GM12864 (cell line): ENCODE measurements at places on chromosomes 3 and 15.

DNA sequence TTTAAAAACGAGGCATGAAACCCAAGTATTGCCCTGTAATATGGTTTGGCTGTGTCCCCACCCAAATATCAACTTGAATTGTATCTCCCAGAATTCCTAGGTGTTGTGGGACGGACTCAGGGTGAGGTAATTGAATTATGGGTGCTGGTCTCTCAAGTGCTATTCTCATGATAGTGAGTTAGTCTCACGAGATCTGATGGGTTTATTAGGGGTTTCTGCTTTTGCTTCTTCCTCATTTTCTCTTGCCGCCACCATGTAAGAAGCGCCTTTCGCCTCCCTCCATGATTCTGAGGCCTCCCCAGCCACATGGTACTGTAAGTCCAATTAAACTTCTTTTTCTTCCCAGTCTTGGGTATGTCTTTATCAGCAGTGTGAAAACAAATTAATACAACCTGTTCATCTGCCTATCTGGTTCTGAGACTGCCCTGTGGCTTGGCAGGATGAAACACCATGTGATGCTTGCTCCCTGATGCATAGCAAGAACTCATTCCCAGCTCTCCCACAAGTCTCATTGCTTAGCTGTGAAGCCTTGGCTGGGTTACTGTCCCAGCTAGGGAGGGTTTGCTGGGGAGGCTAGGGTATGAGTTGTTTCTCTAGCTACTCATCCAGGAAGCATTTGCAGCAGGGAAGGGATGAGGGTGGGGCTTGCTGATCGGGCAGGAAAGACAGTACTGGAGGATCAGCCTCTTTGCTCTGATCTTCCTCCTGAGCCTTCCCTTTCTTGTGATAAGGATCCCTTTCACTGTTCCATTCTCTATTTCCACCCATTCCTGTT is 3.7 kb upstream of the SQOR start:
- no peak for DNase-seq

GRCh38 chr15:69015591-69015990 is 1.1 kb downstream of the NOX5 start:
- no peak for DNase-seq

- no peak for DNase-seq
Measured at GRCh38 chr15:39131609-39132008, 449.3 kb upstream of the THBS1 start.

DNA sequence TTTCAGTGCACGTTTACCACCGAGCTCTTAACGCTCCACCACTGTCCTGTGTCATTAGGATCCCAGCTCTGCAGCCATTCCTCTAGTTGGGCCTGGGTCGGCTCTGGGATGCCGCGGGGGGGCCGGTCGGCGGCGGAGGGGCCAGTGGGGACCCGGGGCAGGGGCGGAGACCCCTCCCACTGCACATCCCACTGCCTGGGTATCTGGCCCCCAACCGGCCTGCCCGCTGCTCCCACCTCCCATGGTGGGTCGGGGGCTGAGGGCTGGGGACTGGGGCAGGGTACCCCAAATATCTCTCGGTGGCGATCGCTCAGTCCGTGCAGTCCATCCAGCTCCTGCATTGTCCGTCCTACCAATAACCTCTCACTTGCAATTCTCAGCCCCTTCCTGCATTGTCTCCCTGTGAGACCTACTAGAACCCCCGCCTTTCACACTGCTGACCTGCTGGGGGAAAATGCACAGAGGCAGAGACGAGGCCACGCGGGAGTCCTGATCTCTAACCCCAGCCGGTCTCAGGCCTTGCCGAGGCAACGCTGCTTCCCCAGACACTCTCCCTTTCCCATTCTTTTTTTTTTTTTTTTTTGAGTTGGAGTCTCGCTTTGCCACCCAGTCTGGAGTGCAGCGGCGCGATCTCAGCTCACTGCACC is 24.0 kb upstream of the MUC20 start:
- DNase-seq: no peak

DNA sequence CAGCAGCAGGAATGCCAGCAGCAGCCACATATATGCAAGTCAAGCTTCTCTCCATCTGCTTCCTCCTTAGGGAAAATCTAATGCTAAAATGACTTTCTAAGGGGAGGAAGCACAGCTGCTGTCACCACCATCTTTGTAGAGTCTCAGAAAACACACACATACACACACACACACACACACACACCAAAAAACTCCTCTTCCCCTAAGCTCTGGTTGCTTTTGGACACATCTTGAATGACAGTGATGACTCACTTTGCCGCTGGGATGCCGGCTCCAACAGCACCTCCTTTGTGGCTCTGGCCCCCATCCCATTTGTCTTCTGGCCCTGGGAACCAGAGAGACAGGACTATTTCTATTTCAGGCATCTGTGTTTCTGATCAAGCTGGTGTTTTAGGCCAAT is 124.8 kb upstream of the GOLIM4 start:
- DNase-seq: no peak

DNA sequence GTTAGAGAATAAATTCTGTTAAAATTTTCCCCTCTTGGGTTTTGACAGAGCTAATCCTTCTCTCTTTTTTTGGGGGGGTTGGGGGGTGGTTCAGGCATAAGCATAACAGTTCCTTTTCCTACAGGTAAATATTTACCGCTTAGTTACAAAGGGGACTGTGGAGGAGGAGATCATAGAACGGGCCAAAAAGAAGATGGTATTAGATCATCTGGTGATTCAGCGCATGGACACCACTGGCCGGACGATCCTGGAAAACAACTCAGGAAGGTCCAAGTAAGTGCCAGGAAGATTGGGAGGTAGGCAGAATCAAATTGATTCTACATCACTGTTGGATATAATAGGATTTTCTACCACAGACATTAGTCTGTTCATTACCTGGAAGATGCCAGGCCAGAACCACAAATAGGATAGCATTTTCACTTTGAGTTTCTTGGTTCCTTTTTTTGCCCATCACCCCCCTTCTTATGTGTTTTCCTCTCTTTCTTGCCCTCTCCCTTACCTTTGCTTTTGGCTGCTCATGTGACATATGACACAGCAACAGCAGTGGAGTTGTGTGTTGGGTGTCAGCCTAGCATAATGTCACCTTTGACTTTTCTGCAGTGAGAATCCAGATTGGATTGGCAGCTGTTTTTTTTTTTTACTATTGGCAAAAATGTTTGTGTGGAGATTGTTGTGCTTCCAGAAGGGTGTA is 79.0 kb downstream of the CHD2 start:
- DNase-seq: no peak

- no peak for DNase-seq
Measured at GRCh38 chr3:154113609-154114008, 7.6 kb upstream of the ARHGEF26 start.

GRCh38 chr3:12884186-12884680 is 42.9 kb upstream of the RPL32 start:
- DNase-seq: no peak

- DNase-seq: no peak
Measured at GRCh38 chr3:56885453-56885852, 83.7 kb upstream of the ARHGEF3 start.

GRCh38 chr3:178043084-178043483 is 493.2 kb upstream of the KCNMB2 start:
- DNase-seq: no peak

DNA sequence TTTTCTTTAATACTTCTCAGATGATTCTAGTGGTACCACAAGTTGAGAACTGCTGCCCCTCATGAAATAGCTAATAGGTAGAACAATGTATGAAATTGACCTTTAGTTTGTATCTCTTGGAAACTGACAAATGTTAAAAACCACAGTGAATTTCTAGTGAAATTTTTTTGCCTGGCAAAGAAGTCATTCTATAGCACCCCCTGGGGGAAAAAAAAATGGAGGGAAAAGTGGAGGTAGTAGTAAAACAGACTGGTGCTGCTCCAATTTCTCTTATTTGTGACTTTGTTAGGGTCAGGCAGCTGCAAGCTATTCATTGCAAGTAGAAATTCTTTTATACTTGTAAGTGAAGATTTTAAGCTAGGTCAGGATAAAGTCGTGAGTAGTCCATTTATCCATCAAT is 605.0 kb downstream of the NLGN1 start:
- DNase-seq: no peak

- no peak for DNase-seq
Measured at GRCh38 chr3:11238060-11238459, 34.1 kb upstream of the ATG7 start.

DNA sequence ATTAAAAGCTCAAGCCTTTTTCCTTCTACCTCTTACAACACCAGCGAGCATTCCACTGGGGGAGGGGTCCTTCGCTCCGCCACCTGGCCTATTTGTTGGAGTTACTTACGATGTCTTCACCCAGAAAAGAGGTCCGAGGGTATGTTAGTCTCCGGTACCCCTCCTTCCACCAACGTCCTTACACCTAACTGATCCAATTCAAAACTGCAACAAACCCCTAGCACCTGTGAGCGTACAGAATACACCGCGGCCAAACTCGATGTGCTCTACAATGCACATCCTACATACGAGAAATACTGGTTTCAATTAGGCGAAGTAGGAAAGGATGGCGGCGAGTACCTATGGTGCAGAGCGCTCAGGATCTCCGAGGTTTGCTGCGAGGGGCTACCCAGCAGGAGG is 944 bp downstream of the SLITRK3 start:
- no peak for DNase-seq

DNA sequence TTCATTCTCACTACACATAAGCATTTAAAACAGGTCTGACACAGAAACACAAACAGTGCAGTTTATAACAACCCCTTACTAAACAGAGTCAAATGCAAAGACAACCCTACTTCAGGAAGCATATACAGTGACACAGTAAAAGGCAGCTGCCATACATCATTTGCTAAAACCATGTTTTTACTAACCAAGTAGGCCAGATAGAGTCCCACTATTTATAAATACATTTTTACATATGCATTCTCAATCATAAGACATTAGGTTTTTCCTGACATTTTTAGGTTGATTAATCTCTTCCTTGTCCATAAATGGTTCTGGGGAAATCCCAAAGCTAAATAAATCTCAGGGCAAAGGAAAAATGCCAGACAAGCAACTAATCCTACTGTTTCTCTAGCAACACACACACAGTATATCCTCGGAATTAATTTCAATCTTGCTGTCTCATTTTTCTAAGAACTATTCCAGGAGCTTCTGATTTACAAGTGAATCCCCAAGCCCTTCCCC is 39.0 kb downstream of the CHAC1 start:
- DNase-seq: no peak

DNA sequence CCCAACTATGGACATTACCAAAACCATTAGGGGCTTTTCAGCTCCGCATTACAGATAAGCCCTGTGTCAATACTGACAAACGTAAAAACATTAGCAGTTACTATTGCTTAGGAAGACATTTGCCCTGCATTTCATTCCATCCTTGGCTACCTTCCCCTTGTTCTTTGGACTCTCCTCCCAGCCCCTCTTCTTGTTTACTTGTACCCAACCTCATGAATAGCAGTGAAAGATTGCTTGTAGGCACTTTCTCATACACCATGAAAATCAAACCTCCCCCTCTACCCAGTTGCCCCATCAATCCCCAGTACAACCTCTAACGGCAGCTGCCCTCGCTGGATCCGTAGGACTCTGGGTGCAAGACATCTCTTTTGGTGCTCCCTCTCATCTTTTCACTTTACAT is 16.9 kb upstream of the FAM107A start:
- DNase-seq: no peak

- DNase-seq: no peak
Measured at GRCh38 chr3:168034152-168034928, 61.4 kb downstream of the GOLIM4 start.

DNA sequence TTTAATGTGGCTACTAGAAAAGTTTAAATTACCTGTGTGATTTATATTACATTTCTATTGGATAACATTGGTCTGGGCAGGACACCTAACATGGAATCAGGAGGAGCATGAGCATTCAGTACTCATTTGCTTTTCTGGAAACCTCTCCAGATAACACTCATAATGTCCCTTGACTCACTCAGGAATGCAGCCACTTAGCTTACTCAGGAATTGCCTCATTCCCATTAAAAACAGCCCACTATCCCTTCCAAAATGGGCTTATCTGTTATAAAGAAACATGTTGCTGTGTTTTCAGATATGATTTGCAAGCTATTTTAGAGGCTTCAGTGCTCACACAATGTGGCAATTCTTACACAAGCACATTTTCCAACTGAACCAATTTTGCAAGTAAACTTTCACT is 17.1 kb downstream of the GBE1 start:
- DNase-seq: no peak

DNA sequence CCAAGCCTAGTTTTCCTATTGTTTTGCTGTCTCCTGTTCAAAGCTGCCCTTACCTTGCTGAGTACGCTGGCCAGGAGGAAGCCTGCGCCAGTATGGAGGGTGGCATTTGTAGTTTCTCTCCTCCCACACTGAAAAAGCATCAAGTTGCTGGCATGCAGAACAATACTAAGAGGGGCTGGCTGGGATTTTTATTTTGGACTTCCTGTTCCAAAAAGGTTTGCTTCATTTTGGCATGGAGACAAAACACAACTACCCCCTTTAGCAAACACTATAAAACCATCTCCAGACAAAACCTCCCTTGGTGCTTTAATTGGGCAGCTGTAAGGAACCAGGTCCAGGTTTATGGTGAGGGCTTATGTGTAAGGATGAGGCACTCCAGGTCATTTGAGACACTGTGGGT is 457.6 kb downstream of the PDCD6IP start:
- DNase-seq: no peak

DNA sequence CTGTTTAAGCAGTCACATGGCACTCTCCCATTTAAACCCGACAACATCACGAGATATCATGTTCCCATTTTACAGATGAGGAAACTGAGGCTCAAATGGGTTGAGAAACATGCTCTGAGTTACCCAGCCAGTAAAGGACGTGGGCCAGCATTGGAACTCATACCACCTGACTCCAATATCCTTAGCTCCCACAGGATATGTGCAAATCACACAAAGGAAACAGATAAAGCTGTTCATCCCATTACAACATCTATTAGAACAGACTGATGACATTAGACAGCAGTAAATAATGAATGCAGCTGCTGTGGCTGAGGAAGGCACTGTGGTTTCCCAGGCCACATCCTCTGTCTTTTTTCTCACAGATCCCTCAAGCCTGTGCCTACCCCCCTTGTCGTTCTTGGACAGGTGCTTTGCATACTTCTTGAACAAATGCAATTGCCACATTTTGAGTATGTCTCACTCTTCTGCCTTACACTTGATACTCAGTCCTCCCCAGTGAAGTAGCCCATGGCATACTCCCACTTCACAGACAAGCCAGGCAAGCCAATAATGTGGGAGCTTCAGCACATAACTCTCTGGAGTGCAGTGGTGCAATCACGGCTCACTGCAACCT is 17.7 kb downstream of the FRMD4B start:
- peak; percentile 74 for DNase-seq

DNA sequence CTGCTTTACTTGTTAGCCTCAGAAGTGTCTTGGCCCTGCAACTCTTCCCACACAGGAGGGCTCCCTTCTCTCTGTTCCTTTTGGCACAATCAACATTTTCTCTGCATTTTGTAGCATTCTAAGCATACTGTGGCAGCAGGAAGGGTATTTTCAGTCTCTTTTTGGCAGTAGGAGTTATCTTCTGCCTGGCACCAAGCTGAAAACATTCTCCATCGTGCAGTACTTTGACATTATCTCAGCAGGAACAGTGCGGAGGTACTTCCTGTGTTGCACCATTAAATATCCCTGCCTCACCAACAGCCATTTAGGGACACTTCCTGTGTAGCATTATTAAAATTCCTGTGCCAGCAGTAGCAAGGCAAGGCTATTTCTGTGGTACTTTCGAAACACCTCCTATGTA is 233.2 kb upstream of the SEMA6D start:
- no peak for DNase-seq
